ENCODE measurements at places on chromosomes 2 and 18.

GRCh38 chr2:94861308-94862152 lies 9.7 kb upstream of the TEKT4 start:
- DNase-seq = no peak

DNA sequence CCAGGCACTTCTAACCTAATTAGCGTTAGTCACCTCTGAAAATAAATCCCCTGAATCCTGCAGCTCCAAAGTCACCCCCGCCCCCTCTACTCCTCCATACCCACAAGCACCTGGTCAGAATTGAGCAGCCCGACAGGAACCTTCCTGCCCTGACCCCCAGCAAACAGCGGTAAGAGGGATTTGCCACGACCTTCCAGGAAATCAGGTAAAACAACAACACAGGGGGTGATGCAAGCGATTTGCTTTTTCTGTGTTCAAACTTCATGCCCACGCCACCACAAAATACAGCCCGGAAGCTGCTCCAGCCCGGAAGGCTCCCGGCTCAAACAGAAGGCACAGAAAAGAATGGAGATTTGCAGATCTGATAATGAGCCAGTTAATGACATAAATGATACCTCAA lies 367.1 kb downstream of the GPD2 start:
- no peak for DNase-seq

DNA sequence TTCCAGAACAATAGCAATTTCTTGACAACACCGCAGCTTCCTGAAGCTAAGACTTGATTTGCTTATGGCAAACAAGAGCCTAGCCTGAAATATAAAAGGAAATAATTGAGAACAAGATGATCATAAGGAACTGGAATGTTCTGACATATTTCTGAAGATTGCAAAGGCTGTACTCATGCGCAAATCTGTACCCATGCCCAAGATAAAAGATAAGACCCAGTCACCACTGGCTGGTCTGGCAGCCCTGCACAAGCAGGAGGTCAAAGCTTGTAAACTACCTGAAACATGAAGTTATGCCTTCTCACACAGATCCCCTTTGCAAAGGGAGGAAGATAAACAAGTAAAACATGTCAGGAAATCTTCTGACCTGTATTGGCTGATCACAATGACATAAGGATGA lies 160.8 kb upstream of the GYPC start:
- no peak for DNase-seq

- DNase-seq = peak; percentile 80
Observed at GRCh38 chr2:10847008-10847407, 34.4 kb upstream of the PDIA6 start.

DNA sequence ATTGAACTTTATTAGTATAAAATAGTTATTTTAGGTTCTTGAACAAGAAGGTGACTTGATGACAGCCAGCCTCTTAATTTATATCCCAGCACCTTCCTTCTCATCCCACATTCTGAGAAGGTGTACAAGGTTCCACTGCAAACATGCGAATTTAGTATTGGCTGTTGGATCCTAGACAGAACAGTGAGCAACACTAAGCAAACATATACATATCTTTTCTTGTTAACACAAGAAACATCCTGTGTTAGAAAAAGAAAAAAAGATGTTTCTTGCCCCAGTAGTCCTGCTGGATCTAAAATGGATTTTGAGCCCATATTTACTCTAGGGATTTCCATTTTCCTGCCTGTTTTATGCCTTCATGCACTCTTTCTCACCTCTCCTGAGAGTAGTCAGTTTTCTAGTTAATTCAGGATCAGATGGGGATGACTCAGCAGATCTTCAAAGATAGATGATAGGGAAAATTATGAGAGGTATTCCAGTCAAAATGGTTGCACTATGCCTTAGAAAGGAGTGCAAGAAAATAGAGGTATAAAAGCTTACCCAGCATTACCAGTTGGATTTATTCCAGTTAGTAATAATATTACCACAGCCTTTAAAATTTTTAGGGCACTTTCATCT lies 336.5 kb downstream of the MEIS1 start:
- DNase-seq = no peak
